ENCODE measurements at places on chromosomes 7 and 10. TPM values are rescaled to one million over a fixed set of nuclear protein-coding genes. Genes with fewer than 3 reads are reported as not detected.
A peak's percentile ranks its signal among the peaks of the same experiment; 100 is the strongest.

Gene MMRN2
- total RNA-seq: 20.9 TPM

DNA sequence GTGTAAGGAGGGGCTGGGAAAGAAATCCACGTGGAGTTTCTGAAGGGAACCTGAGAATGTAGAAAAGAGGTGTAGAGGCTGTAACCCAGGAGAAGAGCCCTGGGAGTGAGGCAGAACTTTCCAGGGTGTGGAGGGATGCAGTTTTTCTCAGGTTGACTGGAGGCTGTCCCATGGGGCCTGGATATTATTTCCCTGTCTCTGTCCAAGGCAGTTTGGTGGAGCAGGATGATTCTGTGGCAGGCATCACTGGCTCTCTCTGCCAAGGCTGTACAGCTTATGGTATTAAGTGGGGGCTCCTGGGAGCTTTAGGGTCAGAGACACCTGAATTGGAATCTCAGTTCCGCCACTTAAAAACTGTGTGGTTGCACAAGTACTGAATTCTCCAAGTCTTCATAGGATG is 81.6 kb downstream of the CHN2 start:
- no peak overlapping the region for H3K4me3 ChIP-seq
- H3K27me3 ChIP-seq: no peaks in the 10 kb centered on the region
- H3K36me3 ChIP-seq: no peaks in the 10 kb centered on the region
- H3K4me1 ChIP-seq: peaks cover 4% of the 10 kb centered on the region

DNA sequence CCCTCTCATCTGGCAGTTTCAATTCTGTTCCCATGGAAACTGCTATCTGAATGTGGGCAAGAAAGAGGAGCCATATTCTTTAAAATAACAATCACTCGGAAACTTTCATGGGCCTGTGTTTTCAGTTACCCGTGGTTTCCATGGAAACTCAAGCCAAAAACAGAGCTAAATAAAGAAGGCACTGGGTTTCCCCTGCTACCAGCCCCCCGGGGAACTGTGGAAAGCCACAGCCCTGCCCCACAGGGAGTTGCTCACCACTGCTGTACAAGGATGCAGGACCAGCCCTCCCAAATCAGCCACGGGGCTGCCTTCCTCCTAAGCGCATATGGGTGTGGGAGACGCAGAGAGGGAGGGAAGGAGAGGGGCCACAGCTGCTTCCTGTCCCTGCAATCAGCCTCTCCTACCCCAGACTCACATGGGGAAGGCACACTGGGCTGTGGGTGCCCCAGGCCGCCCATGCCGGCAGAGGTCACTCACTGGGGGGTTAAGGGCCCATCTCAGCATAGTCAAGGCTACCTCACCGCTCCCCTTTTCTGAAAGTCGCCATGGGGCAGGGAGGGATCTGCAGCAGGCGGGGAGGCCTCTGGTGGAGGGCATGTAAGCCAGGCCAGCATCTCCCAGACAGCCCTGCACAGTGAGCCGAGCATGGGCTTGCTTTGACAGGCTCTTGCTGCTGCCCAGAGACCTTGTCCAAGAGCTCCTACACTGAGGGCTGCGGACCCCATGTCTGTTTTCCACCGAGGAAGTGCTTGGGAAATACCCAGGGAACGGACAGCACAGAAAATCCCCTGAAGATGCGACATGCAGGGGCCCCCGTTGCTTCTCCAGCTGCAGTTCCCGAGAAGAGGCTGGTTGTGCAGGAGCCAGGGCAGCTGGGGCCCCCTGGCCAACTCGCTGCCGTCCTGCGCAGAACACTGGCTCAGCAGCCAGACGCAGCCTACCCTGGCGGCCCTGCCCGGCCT is 157.3 kb upstream of the PPP2R2D start:
- no peak overlapping the region for H3K27ac ChIP-seq
- no peaks in the 10 kb centered on the region for H3K4me1 ChIP-seq
- H3K4me3 ChIP-seq: no peak overlapping the region
- H3K27me3 ChIP-seq: peaks cover 10% of the 10 kb centered on the region

DNA sequence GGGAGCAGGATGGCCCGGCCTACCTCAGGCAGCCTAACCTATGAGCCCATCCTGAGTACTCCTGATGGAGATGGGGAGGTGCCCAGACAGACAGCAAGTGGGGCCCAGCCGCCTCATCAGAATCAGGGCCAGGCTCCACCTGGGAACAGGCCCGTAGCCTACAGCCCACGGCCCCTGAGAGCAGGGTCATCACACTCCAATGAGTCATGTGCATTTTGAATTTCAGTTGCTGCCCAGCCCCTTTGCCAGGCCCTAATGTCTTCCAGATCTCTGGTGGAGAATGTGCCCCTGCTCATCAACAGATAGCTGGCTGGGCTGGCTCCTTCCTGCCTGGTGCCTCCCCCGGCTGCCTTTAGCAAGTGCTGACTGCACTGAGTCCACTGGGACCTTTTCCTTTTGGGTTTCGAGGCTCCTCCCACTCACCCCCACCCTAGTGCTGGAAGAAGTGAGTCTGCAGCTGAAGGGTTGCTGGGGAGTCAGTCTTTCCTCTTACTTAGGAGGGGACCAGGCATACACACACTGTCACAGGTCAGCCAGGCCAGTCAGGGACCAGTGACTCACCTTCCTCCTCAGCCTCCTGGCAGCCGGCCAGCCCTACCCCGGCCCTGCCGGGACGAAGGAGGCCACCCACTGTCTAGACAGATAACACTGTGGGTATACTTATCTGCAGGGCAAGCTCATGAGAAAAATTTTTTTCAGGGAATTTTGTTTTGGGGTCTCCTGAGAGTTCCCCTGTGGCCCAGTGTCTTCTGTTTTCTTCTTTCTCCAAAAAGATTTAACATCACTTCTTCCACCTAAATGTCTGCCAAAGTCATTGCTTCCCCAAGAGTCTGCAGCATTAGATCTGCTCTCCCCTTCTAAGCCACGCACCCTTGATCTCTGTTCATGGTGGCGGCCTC is 9.1 kb upstream of the ASIC3 start:
- DNase-seq: peak; percentile 96
- H3K36me3 ChIP-seq: peaks cover 39% of the 10 kb centered on the region
- no peaks in the 10 kb centered on the region for H3K27me3 ChIP-seq
- peak overlapping the region; percentile 62 for H3K27ac ChIP-seq
- H3K4me3 ChIP-seq: no peak overlapping the region
- H3K4me1 ChIP-seq: peaks cover 13% of the 10 kb centered on the region

DNA sequence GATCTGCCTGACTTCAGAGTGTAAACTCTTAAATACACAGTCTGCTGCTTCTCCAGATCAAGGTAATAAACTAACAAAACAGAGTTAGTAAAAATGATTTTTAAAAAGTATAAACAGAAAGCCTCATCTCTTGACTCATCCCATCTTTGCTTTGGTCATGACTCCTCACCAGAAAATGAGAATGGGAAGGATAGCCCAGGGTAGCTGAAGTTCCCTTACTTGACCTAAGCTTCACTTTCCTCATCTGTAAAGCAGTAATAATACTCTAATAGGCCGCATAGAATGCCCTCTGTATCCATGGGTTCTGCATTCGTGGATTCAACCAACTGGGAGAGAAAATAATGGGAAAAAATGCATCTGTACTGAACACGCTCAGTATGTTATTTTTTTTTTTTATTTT is 11.3 kb upstream of the SLC25A28 start:
- H3K27ac ChIP-seq: peak overlapping the region; percentile 76
- DNase-seq: no peak
- H3K4me3 ChIP-seq: no peak overlapping the region
- peaks cover 11% of the 10 kb centered on the region for H3K4me1 ChIP-seq
- H3K36me3 ChIP-seq: no peaks in the 10 kb centered on the region

GRCh38 chr7:28685242-28685643 is 272.9 kb downstream of the TRIL start:
- H3K27ac ChIP-seq: no peak overlapping the region
- H3K36me3 ChIP-seq: no peaks in the 10 kb centered on the region
